Stimulated activated CD4-positive, alpha-beta T cell treated with anti-CD3 and anti-CD28 coated beads, TNF-alpha, amount 100 ng/mL, for 1 hour (primary cell): ENCODE measurements at places on chromosomes 1 and 21.

DNA sequence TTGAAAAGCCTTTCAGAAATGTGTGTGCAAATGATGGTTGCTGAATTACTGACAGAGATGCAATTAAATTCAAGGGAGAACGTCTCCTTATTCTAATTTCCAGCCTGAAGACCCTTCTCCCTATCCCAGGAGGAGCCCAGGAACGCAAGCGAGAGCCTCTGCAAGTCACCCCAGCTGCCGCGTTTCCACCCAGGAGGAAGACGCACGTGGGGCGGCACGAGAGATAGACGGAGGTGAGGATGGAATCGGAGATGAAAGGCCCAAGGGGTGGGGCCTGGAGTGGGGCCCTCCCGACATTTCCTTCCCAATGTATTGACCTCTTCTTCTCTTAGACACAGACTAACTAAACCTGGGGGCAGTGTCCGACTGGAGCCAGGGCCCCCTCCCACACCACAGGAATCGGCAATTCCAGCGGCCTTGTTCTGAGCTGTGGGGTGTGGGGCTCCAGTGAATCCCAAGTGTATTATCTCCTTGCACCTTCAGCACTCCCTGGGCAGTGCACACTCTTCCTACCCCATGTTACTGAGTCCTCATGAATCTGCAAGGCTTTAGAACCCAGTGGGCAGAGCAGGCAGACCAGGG lies 322.5 kb downstream of the AJAP1 start:
- no peak for DNase-seq

GRCh38 chr1:217585577-217585976 lies 45.3 kb downstream of the GPATCH2 start:
- DNase-seq, result no peak

- no peak for DNase-seq
These were observed 411.1 kb downstream of the SETD4 start for GRCh38 chr21:35649186-35649585.

DNA sequence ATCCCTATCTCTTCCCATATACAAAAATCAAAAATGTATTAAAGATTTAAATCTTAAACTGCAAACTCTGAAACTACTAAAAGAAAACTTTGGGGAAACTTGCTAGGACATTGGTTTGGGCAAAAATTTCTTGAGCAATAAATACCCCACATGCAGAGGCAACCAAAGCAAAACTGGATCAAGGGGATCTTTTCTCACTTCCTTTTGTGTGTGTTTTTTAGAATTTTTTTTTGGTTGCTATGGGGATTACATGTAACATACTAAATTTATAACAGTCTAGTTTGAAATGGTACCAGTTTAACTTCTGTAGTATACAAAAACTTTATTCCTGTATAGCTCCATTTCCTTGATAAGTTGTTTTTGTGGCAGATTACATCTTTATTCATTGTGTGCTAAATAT lies 16.8 kb downstream of the MAST2 start:
- DNase-seq, result no peak

GRCh38 chr1:238951809-238952208 lies 434.6 kb upstream of the CHRM3 start:
- DNase-seq, result no peak
